ENCODE measurements at places on chromosomes 13 and 19.
A peak's percentile ranks its signal among the peaks of the same experiment; 100 is the strongest.

DNA sequence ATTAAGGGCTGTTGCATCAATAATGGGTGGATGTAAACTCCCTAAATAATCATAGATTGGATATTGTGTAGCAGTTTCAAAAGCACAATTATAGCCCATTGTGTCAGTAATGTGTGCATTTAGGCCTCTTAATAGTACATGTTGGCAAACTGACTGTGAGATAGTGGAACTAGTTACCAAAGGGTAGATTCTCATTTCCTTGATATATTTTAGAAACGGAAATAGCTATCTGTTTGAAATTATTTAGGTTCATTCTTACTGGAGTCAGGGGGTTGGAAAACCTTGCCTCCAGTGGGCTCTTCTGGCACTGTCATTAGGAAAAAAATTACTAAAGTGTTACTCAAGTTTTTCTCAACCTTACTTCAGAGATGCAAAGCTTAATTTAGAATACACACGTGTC, 1074.9 kb downstream of the PCDH17 start:
- no peak for DNase-seq

- no peak for DNase-seq
These were observed 303.6 kb upstream of the DACH1 start for GRCh38 chr13:72170571-72170970.

GRCh38 chr19:2552859-2553258, 76.9 kb downstream of the GADD45B start:
- DNase-seq: no peak

- DNase-seq: peak; percentile 36
These were observed 32.8 kb downstream of the ELL start for GRCh38 chr19:18488838-18489626.

DNA sequence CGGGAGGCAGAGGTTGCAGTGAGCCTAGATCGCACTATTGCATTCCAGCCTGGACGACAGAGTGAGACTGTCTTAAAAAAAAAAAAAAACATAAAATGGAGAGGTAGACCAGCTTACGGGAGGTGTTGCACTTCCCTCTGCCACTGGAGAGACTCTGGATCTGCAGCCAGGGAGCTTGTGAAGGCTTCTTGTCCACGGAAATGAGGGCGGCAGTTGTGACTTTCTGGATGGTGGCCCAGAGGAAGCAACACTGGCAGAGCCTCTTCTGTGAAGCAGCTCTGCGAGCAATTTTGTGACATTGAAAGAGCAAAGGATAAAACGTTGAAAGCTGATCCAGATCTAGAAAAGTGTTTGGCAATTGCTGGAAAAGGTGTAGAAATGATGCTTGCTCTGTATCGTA, 10.4 kb downstream of the SPINT2 start:
- DNase-seq: no peak

- DNase-seq: no peak
These were observed 6.1 kb upstream of the ADGRE5 start for GRCh38 chr19:14375055-14375581.

DNA sequence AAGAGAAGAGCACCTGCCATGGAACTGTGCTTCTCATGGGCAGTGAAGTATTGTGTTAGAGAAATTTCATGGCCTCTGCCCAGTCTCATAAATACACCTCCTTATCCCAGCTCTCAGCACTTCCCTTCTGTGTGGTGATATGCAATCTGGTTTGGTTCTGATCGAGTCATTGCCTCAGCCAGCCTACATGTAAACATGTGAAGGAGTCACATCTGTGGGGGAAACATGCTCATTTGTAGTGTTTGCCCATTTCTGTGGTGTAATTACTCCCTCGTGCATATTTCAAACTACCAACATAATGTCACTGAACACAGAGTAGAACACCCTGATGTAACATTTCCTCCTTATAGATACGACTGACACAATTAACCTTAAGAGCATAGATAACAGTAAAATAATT, 183.0 kb downstream of the DCT start:
- no peak for DNase-seq

- no peak for DNase-seq
These were observed 8.9 kb downstream of the ATG4D start for GRCh38 chr19:10552510-10553053.

DNA sequence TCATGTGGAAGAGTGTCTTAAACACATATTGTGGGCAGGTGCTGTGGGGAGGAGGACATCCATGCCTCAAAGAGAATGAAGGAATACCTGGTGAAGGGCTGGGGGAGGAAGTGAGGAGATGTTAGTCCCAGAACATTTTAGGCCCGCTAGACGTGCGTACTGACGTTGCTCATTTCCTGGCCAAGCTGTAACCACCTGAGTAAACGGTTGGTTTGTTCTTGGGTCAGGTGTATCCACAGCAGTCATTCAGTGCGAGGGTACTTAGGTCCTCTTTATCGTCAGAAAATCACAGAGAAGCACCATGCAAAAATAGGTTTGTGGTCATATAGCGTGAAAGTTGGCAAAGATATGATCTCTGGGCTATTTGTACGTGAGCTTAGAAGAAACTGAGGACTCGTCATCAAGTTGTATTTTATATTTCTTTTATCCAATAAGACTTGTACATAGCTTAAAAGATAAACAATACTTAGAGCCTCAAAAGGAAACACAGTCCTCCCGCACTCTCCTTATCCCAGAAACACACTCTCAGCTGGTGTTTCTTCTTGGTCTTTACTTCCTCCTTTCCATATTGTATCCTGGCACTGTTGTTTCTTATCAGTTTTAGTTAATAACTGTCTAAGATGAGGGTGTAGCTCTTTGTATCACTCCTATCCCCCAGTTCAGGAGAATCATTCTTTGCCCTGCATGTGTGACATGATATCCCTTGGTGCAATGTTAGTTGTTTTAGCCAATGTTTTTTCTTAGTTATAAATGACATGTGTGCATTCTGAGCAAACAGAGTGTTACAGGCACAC, 52.0 kb downstream of the ARHGEF7 start:
- no peak for DNase-seq

DNA sequence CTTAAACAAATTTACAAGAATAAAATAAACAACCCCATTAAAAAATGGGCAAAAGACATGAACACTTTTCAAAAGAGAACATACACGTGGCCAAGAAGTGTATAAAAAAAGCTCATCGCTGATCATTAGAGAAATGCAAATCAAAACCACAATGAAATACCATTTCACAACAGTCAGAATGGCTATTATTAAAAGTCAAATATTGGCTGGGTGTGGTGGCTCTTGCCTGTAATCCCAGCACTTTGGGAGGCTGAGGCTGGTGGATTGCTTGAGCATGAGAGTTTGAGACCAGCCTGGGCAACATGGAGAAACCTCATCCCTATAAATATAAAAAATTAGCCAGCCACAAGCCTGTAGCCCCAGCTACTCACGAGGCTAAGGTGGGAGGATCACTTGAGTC, 89.9 kb downstream of the UBL3 start:
- DNase-seq: no peak

DNA sequence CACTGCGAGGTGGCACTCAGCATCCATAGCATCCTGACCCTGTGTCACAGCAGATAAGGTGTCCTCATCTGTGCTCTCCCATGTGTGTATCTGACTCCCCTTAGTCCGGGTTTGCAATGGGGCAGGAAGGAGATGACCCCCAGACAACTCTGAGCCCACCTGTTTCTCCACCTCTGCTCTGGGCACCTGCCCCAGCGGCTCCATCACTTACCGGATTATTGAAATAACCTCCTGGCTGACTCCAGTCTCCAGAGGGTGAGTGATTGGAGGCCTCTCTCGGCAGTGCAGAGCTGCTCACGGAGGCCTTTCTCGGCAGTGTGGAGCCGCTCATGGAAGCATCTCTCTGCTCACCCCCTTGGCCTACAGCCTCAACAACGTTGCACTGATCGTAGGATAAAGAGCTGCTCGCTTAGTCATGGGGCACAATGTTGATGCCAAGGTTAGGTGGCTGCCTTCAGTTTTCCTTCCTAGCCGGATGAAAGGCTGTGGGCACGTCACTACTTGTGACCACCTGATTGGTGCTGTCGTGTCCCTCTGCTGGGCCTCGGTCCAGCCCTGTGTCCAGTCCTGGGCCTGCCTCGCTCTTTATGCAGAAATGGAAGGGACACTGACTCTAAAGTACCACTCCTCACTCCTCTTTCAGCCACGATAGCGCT, 67.6 kb downstream of the TEX29 start:
- DNase-seq: no peak

DNA sequence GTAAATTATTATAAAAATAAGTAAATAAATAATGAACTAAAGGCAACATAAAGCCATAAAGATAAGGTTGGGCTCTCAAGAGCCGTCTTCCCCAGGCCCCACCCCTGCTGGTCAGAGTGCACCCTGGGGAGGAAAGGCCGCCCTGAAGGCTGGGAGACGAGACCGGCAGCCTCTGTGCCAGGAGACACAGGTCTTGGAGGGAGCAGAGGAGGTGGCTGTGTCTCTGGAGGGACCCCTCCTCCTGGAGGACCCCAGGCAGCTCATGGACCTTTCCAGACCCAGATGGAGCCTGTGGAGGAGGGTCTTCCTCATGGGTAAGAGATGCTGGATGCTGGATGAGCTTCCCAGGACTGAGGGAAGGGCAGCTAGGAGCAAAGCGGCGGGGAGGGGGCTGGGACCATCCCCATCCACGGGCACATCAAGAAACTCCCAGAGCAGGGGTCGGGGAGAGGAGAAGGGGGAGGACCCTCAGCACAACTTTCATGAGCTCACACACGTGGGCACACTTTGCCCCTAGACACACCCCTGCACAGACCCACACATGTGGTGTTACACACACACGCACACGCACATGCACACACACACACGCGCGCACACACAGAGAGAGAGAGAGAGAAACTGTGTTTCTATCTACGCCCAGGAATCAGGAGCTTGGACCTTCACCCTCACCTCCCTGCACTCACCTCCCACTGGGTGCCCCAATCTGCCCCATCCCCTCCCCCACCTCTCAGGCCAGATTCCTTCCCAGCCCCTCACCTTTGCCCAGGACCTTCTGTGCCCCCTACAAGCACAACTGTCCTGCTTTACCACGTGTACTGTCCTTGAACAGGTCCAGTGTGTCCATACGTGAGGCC, at the start of gene CEACAM18:
TSS of gene CEACAM18 (plus strand) at position 159 of the 854 bp plus-strand sequence.
- DNase-seq: no peak

DNA sequence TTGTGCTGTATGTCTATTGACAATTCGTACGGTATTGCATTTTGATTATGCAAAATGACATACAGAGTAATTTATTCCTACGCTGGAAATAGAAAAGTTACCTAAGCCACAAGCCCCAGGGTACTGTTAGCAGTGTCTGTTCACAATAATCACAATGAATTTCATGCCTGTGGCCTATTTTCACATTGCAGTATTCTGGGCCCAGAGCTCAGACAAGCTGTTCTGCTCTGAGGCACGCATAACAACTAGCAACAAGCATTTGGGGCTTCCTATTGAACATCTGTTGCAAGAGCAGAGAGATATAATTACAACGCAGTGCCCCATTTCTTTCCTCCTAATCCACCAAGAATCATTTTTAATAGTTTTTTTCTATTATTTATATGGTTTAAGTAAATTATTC, 158.9 kb upstream of the SGCG start:
- DNase-seq: no peak

- no peak for DNase-seq
These were observed 308.3 kb downstream of the TBC1D4 start for GRCh38 chr13:75173457-75174356.

- peak; percentile 31 for DNase-seq
These were observed 47.1 kb downstream of the ZNF568 start for GRCh38 chr19:36963280-36963679.

DNA sequence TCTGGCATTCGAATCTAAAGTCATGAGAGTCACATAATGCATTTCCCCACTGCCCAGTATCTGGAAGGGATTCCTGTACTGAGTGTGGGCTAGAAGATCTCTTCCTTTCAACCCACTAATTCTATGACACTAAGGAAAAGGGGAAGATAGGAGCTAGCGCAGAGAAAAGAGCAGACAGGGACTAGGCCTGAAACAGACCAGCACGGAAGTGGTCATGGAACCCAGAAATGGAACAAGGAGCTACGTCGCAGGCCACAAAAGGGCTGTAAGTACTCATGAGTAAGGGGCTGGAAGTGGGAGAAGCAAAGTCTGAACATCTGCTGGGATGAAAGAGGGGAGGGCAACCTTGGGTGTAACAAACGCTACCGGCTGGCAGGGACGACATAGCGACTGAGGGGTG, 8.6 kb downstream of the ABCC4 start:
- no peak for DNase-seq

DNA sequence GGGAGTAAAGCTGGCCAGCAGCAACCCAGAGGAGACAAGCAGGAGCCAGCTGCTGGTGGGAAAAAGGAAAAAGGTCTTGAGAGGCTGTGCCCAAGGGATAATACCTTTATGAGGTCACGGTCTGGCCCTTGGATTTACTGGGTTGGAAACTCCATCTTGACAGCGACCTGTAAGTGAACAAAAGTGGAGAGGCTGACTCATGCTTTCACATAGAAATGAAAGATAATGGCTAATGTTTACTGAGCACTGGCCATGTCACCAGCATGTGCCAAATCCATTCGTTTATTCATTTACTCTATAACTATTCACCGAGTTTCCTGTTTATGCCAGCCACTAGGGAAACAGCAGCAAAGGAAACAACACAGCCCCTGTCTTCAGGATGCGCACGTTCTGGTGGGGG, 4.7 kb downstream of the VRK3 start:
- DNase-seq: no peak

GRCh38 chr19:39252458-39252857, 3.8 kb upstream of the IFNL4 start:
- DNase-seq: no peak

DNA sequence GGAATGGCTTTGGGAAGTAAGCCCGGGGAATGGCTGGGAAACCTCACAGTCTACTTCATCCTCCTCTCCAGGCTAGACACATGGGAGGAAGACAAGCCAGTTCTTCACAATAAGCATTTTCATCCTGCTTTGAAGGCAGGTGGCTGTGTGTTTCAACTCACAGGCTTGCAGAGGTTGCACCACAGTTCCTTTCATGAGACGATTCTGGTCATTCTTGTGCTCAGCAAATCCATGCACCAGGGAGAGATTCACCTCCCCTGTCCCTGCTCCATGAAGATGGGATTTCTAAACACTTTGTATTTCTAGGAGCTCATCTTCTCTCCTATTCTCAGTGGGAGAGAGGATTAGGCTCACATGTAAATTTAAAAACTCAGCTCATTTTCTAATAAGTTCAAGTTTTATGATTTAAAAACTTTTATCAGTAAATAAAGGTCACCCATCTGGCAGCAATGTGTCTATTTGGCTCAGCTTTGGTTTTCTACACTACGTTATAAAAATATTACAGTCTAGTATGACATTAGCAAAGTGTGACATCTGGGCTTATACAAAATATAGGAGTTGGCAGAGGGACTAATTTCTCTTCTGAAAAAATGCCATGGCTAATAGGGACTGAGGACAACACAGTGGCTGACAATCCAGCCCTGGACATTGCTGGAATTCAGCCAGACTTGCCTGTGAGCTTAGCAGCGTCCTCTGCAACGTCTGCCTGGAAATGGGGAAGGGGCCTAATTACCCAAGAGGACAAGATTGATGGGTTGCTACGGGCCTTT, 283.2 kb upstream of the SLC10A2 start:
- DNase-seq: peak; percentile 7

- no peak for DNase-seq
These were observed 106.6 kb downstream of the LRCH1 start for GRCh38 chr13:46659413-46660065.

DNA sequence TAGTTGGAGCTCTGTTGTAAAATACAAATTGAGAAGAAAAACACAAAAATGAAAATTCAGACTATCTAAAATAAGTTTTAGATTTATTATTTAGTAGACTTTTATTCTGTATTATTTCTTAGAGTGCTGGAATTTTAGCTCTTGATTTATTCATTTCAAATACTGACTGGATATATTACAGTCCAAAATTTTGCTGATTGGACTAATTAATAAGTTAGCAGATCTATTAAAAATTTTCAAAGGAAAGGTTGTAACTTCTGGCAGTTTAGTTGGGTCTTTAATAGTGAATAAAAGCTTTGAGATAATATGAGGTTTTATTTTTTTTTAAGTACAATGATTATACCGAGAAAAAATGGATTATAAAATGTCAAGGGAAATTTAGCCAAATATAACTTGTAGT, 1224.9 kb upstream of the SPRY2 start:
- DNase-seq: no peak
